ENCODE measurements at places on chromosomes 11 and 22.

DNA sequence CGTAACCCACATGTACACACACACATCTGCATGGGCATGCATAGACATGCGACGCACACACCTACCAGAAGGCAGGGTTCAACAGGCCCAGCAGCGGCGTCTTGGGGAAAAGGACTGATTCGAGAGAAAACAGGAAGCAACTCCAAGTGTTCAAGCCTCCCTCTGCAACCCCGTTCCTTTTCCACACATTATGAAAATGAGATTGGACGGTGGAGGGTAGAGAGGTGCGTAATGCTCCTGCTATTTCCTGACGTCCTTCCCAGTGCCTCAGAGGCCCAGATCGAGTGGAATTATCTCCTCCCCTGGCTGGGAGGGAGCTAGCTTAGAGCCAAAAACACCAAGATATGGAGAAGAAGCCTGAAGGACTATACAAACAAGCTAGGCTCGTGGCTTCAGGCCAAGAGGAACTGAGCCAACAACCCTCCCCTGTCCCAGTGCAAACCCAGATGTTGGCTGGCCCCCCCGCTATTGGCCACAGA lies 289.2 kb downstream of the MN1 start:
- no peak for DNase-seq

GRCh38 chr11:75513250-75513649 lies 12.5 kb downstream of the GDPD5 start:
- no peak for DNase-seq

GRCh38 chr22:39656495-39657490 lies 86.2 kb downstream of the CACNA1I start:
- DNase-seq, result no peak

DNA sequence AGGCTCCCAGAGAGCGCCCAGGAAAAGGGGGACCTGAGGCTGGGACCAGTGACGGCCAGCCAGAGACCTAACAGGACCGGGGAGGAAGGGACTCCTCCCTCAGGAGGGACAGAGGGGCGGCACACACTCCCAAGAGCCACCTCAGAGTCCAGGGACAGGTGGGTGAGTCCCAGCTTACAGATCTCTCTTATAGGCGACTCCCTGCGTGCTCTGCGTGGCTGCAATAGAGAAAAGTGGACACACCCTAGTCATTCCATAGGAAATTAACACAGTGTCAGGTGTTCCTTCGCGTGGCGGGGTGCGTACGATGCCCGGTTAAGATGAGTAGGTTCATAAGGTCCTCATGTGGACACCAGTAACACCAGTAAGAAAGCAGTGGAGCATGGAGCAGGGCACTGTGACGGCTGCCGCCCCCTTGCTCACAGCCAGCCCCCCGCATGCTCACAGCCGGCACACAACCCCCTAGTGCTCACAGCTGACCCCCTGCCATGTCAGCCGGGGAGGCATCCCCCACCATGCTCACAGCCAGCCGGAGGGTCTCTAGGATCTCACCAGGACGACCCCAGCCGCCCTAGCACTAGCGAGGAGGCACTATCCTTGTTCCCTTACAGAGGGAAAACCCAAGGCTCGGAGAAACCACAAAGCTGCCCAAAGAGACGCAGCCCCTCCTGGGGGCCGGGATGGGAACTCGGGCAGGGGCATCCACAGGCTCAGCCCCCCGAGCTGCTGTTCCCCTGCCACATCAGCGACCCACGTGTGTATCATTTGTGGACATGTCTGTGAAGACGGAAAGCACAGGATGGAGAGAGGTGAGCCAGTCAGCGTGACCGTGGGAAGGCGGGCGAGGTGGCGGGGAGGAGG lies 426.8 kb downstream of the TBC1D22A start:
- no peak for DNase-seq

GRCh38 chr22:48152164-48152775 lies 1389.8 kb downstream of the TBC1D22A start:
- DNase-seq, result no peak

- DNase-seq, result no peak
Measured at GRCh38 chr11:122963961-122964360, 17.7 kb downstream of the BSX start.

- no peak for DNase-seq
Measured at GRCh38 chr11:102256251-102256650, 61.0 kb upstream of the BIRC3 start.

GRCh38 chr11:113960702-113961330 lies 14.1 kb upstream of the HTR3A start:
- no peak for DNase-seq

Data from stimulated activated CD4-positive, alpha-beta T cell treated with anti-CD3 and anti-CD28 coated beads, Interleukin-15, amount 100 ng/mL, for 24 hours (primary cell).